ENCODE measurements at places on chromosomes 3 and 15.

DNA sequence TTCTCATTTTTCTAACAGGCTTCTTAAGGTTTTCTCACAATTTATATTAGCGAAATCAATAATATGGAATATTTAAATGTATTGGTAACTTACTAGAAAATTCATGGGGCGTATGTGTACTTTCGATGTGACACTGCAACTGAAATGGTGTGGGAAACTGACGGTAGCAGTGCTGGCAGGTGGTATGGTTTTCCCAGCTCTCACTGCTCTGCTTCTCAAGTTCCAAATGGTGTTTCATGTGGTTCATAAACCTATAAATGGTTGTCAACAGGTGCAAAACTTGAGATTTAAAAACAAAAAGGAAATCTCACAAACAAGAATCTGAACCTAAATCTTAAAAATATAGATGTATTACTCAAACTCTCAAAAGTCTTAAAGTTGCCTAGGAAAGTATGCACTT, 54.7 kb downstream of the ZNF280D start:
- no peak for DNase-seq

DNA sequence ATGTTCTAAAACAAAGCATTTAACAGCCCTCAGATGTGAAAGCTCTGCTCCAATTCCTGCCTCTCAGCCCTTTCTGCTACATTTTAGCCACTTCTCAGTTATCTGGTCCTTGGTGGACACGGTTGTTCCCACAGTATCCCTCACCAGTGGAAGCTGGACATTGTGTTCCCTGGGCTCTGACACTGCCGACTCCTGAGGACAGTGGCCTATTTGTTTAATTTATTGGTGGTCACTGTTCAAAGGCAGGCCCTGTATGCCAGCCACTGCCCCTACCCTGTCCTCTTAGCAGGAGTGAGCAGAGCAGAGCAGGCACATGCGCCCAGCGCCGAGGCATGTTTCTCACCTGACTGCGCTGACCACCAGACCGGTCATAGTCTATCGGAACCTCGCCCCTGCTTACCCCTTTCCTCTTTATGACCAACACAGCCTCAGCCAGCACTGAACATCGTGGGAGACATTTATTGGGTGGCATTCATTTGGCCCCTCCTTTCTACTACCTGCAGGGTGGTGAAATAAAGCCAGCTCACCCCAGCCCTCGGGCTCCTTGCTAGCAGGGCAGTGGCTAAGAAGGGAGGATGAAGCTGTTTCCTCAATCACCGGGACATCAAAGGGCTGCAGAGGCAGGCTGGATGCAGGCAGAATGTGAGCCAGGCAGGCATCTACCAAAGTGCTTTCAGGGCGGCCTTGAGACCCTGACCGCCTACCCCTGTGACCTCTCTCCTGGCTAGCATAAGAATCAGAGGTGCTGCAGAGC, 54.3 kb upstream of the HACD2 start:
- no peak for DNase-seq

GRCh38 chr3:127119693-127120464, 73.1 kb upstream of the PRR23E start:
- DNase-seq, result no peak

DNA sequence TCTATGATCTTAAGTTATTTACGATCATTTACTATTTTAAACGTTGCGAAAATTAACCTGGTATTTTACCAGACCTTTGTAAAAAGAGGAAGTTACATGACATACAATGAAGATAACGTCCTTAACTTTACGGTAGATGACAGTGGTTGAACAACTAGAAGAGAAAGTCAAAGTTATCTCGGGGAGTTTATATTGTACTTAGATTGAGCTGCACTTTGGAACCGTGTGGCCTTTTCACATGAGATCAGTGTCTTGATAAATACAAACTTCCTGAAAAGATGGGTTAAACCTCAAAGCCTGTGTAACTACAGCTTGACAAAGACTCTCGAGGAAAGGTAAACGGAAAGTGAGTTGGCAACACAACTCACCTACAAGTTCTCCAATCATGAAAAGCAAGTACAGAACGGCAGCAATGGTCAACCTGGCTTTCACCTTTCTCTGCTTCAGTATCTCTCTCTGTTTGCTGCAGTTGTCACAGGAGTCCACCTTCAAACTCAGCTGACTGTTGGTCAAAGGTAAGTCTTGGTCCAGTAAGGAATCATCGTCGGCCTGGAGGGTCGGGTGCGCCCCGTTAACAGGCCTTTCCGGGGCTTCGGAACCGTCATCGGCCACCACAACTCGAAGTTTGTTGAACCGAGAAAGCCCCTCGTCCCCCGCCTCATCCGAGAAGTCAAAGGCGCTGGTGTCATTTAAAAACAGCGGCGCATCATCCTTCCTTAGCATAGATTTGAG, 793 bp downstream of the SLC30A4 start:
- DNase-seq, result no peak

- no peak for DNase-seq
Measured at GRCh38 chr15:82810890-82811426, 1.5 kb downstream of the WHAMM start.

GRCh38 chr15:39552556-39552955, 28.3 kb upstream of the THBS1 start:
- no peak for DNase-seq

DNA sequence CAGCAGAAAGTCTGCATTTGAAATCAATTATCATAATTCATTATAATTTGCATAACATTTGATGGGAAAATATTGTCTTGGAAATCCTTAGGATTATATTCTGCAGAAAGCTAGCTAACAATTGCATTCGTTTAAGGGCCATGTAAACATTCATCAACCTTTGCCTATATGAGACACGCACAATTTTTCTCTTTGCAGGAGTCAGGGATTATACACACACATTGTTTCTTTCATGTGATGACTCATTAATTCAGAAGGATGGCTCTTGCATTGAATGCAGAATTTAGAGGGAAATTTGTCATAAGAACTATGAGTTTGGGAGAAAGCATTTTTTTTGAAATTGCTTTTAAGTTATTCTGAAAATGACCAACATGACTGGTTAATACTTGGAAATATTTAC, 844.7 kb downstream of the DIPK2A start:
- DNase-seq, result no peak

Data from substantia nigra (tissue), 51 donors.